ENCODE measurements at places on chromosomes 13 and 19.

- DNase-seq = no peak
Measured at GRCh38 chr13:46479691-46480090, 73.3 kb upstream of the LRCH1 start.

DNA sequence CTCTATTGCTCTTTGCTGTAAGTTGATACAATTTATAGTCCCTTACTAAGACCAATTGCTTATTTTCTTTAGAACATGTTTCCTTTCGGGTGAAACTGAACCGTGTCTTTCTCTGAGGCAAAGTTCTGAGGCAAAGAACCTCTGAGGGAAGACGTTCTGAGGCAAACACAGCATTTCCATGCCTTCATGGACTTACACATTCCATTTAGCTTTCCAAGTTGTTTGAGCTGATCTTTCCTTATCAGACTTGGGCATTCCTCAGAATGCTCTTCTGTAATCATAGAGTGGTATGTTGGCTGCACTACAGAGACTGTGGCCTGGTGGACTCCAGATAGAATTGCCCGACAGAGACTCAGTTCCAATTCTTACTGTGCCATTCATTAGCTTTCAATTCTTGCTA, 579.1 kb downstream of the KCTD12 start:
- no peak for DNase-seq

GRCh38 chr13:74171641-74172040, 37.4 kb upstream of the KLF12 start:
- no peak for DNase-seq

DNA sequence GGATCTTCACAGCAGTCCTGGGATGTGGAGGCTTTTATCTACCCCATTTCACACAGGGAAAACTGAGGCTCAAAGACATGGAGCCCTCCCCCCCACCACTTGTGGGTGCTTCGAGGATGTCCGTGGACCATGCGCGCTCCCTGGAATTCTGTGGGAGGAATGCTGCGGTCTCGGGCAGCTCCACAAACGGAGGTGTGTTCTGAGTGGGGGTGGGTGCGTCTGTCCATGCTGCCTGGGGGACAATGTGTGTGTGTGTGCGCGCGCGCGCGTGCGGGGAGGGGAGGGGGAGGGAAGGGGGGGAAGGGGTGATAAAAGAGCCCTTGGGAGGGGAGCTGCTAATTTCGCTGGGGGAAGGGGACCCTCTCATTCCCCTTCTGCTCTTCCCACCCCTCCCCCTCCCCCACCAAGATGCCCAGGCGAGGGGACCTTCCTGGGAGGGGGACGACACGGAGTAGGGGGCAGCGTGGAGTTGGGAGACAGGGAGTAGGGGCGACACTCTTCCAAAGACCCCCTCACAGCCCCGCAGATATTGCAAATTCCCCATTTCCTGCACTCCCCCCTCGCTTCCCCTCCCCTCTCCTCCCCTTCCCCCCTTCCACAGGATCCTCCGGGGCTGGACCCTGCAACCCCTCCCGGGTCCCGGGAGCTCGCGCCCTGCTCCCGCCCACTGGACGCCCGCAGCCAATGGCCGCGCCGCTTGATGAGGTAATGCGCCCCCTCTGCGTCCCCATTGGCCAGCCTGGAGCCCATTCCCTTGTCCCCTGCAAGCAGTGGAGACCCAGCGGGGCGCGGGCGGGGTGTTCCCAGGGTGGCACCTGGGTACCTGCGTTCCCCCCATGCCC, 18.9 kb upstream of the ZNRF4 start:
- DNase-seq = no peak

DNA sequence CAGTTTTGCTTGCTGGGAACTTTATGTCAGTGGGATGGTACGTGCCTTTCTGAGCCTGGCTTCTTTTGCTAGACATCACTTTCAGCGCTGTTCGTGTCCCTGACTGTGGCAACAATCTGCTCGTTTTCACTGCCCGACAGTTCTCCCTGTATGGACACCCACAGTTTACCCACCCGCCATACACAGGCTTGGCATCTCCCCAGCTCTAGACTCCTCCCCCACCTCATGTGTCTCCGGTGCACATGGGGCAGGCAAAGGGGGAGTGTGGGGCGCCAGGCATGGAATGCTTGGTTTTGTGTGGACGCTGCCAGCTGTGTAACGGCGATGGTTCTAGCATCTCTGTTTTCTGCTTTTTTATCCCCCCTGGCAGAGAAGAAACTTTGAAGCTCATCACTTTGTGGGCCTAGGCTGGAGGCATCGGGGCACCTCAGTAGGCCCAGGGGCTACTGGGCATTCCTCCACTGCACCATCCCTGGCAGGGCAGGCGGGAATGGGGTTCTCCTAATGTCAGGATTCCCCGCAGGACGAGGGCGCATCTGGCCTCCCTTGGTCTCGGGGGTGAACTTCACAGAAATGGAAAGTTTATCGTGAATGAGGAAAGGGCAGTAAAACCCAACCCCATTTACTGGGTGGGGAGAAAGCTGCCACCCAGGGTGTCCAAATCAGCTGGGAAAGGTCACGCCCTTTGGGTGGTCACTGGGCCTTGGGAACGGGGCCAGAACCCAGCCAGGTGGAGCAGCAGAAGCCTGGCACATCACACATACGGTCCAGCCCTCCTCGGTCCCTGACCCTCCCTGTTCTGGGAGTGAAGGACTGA, 60.8 kb downstream of the CEBPG start:
- no peak for DNase-seq

DNA sequence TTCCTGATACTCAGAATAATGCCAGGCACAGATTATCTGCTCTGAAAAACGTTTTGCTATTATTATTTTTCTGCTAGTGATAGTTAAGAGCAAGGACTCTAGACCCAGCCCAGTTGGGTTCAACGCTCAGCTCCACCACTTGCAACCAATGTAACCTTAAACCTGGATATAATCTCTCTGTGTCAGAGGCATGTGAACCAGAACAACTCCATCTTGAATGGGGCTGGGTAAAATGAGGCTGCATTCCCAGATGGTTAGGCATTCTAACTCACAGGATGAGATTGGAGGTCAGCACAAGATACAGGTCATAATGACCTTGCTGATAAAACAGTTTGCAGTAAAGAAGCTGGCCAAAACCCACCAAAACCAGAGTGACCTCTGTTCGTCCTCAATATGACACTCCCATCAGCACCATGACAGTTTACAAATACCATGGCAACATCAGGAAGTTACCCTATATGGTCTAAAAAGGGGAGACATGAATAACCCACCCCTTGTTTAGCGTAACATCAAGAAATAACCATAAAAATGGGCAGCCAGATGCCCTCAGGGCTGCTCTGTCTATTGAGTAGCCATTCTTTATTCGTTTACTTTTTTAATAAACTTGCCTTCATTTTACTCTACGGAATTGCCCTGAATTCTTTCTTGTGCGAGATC, 13.6 kb downstream of the FAM187B start:
- no peak for DNase-seq

GRCh38 chr13:74026753-74027152, 107.5 kb downstream of the KLF12 start:
- DNase-seq = peak; percentile 49

- peak; percentile 88 for DNase-seq
Measured at GRCh38 chr19:50357178-50358100, 8.0 kb downstream of the NAPSA start.

DNA sequence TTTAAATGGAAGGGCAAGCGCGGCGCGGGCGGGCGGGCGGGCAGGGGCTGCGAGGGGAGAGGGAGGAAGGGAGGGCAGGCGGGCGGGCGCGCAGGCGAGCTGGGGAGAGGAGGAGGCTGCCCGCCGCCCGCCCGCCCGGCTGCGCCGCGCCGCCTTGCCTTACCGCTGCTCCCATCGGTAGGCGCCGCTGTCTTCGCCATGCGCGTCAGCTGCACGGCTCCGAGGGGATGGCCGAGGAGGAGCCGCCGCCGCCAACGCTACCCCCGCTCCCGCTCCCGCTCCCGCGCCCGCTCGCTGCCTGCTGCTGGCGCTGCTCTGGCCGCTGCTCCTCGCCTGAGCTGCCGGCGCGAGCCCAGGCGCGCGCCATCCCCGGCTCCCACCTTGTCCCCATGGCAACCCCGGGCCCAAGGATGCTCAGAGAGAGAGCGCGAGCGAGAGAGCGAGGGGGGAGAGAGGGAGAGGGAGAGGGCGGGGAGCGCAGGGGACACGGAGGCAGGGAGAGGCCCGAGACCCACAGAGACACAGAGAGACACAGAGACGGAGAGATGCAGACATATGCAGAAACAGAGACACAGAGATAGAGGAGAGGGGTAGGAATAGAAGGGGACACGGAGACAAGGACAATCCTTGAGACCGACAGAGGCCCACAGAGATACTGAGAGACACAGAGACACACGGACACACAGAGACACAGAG, 40.3 kb downstream of the DEDD2 start:
- peak; percentile 69 for DNase-seq

GRCh38 chr19:1863638-1864479, 480 bp upstream of the KLF16 start:
- DNase-seq = peak; percentile 92

DNA sequence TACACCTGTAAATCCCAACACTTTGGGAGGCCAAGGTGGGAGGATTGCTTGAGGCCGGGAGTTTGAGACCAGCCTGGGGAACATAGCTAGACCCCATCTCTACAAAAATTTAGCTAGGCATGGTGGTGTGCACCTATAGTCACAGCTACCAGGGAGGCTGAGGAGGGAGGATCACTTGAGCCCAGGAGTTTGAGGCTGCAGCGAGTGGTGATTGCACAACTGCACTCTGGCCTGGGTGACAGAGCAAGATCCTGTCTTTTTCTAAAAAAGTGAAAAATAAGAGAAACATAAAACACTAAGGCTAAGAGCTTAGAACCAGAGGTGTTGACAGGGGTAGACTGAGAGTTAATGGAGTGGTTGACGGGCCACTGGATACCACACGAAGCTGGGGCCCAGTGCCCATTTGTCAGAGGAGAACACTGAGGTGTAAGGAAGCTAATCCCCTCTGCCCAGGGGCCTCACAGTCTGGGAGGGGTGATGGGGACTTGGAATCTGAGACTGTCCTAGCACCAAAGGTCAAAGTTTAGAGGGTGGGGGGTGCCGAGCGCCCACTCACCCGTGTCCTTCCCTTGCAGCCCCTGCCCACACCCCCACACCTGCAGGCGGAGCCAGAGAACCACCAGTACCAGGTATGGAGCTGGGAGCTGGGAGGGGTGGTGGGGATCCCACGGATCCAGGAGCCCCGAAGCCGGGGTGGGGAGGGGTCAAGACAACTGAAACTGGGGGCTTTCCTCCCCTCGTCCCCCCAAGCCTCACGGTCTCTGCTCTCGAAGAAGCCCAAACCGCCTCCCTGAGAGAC, 10.9 kb downstream of the CEACAM19 start:
- no peak for DNase-seq

DNA sequence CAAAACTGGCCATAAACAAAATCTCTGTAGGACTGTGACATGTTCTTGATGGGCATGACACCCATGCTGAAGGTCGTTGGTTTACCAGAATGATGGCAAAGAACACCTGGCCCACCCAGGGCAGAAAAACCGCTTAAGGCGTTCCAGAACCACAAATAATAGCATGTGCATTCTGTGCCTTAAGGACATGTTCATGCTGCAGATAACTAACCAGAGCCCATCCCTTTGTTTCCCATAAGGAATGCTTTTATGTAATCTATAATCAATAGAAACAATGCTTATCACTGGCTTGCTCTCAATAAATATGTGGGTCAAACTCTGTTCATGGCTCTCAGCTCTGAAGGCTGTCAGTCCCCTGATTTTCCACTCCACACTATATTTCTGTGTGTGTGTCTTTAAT, 11.2 kb upstream of the ZNF578 start:
- no peak for DNase-seq

DNA sequence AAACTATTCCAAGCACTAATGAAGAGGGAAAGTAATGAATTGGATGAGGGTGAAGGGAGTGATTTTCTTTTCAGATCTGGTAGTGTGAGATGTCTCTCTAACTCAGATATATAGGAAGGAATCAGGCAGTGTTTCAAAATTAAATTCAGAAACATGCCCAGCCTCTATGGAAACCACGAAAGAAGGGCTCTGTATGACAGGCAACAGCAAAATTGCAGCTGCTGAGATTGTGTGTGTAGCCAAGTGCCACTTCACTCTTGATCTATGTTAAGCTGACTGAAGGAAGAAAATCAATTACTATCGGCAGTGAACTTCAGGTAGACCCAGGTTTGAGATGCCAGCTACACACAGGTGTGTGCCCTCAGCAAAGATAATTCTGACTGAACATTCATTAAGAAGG, 387.4 kb downstream of the PCDH9 start:
- DNase-seq = no peak

DNA sequence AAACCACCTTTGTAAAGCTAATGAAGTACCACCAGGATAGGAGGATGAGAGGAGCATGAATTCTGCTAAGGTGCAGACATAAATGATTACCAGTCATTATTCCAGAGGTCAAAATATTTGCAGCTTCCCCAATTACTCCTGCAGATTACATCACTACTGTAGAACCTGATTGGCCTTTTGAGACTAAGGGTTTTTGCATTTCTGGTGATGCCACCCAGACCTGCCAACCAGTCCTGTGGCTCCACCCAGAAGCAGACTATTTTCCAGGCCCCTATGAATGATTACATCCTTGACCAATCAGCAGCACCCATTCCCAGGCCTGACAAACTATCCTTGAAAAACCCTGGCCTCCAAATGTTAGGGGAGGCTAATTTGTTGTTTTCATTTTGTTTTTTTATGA, 11.2 kb upstream of the KCNC3 start:
- no peak for DNase-seq

- DNase-seq = no peak
Measured at GRCh38 chr19:4037301-4037949, 29.3 kb downstream of the ZBTB7A start.

GRCh38 chr13:53417601-53418000, 389.0 kb downstream of the OLFM4 start:
- DNase-seq = no peak

DNA sequence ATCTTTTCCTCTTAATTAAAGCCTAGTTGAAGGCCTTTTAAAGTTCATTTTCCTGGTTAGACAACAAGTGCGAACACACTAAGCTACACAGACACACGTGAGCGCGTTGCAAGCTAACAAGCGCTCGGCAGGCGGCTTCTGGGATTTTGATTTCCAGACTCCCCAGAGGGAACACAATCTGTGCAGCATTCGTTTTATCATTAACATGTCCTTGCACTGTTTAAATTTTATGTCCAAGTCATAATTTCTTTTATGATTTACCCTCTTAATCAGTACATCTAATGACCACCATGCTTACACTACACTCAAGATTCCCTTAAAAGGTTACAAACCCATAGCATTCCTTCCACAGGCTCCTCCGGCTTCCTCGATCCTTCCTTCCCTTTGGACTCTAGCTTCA, 16.8 kb downstream of the COL4A1 start:
- no peak for DNase-seq

- no peak for DNase-seq
Measured at GRCh38 chr19:18972851-18973250, 31.8 kb upstream of the HOMER3 start.

DNA sequence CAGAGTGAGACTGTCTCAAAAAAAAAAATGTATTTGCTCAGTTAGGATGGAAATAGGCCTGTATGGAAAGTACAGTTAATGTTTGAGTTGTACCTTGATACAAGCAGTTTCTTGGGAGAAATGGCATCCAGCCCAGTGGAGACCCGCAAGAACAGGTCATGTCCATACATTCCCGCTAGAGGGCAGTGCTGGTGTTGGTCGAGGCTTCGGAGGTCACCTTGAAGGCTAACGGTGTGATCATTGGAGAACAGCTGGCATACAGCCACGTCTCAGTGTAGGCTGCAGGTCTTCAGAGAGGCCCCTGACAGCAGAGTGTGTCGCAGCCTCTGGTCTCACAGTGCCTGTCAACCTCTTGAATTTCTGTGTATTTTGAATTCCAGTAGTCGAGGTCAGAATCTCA, 7.5 kb downstream of the ZNF610 start:
- DNase-seq = no peak

All from stimulated activated CD8-positive, alpha-beta memory T cell treated with anti-CD3 and anti-CD28 coated beads, Interleukin-7, amount 100 ng/mL, for 48 hours (primary cell).